Stimulated activated CD4-positive, alpha-beta T cell treated with anti-CD3 and anti-CD28 coated beads, Interleukin-2, amount 100 ng/mL, for 4 hours (primary cell): ENCODE measurements at places on chromosomes 6 and 20.
A peak's percentile ranks its signal among the peaks of the same experiment; 100 is the strongest.

DNA sequence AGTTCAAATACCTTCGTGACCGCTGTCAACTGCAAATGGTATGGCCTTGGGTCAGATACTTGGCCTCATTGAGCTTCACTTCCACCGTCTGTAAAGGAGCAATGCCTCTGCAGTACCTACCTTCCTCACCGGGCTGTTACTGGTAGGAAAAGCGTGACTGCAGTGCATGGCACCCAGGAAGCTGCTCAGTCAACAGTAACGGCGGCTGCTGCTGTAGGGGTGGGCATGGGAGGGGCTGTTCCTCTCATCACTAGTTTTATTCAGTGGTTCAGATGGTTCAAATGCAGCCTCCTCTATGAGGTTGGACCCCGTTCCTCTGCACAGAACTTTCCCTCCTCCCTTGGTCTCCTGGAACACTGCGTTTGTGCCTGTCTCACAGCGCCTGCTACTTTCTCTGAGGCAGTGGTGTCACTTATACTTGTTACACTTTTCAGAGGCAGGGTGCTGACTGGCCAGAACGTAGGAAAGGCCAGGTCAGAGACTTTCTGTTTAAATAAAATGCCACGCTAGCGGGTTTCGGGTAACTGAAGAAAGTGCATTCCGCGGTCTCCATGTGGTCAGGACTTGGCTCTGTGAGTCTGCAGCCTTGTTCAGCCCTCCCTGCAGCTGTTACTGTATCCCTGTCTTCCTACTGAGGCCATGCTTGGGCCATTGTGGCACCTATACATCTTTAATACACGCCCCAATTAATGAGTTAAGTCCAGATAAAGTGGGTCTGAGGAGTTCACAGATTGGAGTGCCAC is 279.6 kb downstream of the NRN1 start:
- no peak for DNase-seq

- DNase-seq = no peak
These were observed 134.8 kb upstream of the INSM1 start for GRCh38 chr20:20233041-20233514.

GRCh38 chr20:20413810-20414281 is 45.9 kb downstream of the INSM1 start:
- no peak for DNase-seq

- peak; percentile 5 for DNase-seq
These were observed 79.1 kb downstream of the ELOVL4 start for GRCh38 chr6:79868098-79868722.

DNA sequence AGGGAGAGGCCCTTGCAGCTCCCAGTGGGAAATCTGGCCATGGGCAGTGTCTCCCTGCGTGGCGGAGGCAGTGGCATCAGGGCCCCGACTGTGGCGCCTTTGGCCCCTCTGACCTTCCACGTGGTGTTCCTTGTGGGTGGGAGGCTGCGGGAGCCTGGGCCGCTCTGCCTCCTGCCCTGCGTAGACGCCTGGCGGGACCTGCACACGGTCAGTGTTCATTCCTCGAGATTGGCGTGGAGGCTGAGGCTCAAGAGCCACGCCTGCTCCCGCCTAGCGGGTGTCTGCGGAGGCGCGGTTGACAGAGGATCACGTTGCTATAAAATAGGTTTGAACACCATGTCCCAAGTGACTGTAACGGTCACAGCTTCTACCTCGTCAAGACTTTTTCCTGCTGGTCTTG is 14.0 kb downstream of the COL9A3 start:
- no peak for DNase-seq

DNA sequence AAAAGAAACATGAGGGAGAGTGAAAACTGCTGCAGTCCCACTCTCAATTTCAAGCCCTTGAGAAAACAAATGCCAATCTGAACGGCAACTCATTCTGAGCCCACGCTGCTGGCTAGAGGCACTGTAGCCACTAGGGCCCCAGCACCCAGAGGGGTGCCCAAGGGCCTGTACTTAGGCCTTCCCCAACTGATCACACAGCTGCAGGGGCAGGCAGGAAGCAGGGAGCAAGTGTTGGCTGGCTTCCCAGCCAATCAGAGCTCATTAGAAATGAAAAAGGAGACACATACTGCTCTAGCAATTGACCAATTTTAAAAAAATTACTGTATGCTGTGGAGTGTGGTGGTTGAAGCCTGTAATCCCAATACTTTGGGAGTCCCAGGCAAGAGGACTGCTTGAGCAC is 3.7 kb upstream of the BEND3 start:
- DNase-seq = no peak

DNA sequence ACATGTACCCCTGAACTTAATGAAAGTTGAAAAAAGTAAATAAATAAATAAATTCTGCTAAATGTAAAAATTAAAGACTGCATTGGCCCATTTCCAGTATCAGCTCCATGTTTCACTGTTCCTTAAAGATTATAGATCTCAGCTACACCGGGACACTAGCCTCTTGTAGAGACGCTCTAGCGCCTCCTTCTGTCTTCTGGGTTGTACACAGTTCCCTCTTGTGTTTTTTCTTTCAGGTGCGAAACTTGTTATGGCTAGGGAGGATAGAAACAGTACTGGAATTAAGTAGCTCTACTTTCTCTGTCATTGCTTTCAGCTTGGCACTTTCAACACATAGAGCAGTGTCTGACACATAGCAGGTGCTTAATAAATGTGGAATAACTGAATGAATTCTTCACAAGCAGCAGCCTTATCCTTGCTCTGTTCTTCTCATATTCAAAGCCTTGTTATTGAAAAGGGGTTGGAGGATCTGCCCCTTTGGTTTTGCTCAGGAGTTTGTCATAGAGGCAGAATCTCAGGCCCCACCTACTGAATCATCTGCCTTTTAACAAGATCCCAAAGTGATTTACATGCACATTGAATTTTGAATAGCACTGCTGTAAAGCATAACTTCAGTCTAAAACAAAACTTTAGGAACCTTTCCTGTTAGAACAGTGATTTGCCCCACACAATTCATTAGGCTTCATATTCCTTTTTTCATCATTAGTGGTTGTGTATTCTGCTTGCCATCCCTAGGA is 92.3 kb downstream of the FIG4 start:
- no peak for DNase-seq

DNA sequence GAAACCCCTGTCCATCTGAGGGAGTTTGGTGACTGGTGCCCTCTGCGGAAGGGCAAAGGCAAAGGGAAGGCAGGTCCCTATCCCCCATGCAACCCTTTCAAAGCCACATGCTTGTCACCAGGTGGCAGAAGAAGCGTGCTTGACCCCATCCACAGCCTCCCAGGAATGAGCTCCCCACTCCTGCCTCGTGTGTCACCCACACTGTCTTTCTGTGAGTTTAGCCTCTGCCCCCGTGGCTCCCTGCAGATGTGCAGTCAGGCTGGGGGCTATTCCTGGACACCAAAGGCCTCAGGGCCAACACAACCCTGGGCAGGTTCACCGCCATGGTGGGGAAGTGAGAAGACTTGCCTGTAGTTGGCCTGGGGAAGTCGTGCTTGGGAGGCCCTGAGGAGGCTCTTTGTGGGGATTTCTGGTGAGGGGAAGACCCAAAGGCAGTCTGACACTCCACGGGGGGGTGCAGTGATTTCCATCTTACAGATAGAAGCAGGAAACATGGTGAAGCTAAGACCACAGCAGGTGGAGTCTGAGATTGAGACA is 16.6 kb upstream of the PCMTD2 start:
- no peak for DNase-seq

GRCh38 chr6:6973721-6974120 is 134.0 kb upstream of the RREB1 start:
- DNase-seq = no peak

DNA sequence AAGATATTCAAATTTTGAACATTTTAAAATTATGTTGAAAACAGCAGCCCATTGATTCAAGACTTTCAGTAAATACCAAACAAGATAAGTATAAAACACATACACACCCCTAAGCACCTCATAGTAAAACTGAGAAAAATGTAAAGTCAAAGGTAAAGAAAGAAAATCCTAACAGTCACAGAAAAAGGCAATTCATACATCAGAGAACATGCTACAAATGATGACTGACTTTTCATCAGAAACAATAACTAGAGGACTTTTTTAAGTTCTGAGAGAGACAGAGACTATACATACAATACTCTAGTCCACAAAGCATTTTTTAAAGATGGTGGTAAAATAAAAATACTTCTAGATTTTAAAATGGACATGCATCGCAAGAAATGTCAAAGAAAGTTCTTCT is 111.0 kb downstream of the PFDN4 start:
- no peak for DNase-seq

GRCh38 chr6:75024828-75025227 is 181.0 kb downstream of the COL12A1 start:
- DNase-seq = no peak

- no peak for DNase-seq
These were observed 47.2 kb downstream of the RGS17 start for GRCh38 chr6:153083869-153084268.

- DNase-seq = no peak
These were observed 42.9 kb downstream of the PKIB start for GRCh38 chr6:122653094-122653493.

DNA sequence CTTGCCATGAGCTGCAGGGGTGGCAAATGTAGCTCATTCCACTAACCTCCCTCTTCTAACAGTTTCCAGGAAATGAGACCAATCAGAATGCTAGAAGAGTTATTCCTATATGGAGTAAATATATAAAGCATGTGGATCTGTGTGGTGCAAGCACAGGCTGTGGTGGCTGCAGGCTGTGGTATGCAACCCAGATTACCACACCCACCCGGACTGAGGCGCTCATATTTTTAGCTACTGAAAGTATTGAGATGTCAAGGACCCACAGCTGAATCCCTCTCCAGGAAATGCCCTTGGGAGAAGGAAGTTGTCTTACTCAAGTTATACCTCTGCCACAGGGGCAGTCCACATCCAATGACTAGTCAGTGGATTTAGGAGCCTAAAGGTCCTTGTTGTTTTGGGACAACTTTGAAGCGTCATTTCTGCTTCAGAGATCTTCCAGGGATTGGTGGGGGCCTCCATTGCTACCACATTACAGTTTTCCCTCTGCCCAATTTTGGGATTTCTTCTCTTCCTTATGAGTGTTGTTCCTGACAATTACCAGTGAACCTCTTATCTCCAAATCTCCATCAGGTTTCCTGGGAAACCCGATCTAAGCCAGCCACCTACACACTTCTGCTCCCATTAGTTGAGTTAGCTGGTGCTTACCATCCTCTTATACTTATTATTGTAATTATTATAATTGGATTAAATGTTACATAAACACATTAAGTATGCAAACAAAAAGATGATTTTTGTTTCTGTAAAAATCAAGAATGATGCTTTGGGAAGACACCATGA is 12.1 kb upstream of the REPS1 start:
- no peak for DNase-seq

DNA sequence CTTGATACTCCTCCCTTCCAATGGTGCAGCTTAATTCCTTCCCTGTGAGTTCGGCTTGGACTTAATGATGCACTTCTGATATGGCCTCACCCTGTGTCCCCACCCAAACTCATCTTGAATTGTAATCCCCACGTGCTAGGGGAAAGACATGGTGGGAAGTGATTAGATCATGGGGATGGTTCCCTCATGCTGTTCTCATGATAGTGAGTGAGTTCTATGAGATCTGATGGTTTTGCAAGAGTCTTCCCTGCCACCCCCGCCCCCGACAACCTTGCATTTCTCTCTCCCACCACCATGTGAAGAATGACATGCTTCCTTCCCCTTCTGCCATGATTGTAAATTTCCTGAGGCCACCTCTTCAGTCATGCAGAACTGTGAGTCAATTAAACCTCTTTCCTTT is 50.3 kb upstream of the HLA-G start:
- DNase-seq = no peak

DNA sequence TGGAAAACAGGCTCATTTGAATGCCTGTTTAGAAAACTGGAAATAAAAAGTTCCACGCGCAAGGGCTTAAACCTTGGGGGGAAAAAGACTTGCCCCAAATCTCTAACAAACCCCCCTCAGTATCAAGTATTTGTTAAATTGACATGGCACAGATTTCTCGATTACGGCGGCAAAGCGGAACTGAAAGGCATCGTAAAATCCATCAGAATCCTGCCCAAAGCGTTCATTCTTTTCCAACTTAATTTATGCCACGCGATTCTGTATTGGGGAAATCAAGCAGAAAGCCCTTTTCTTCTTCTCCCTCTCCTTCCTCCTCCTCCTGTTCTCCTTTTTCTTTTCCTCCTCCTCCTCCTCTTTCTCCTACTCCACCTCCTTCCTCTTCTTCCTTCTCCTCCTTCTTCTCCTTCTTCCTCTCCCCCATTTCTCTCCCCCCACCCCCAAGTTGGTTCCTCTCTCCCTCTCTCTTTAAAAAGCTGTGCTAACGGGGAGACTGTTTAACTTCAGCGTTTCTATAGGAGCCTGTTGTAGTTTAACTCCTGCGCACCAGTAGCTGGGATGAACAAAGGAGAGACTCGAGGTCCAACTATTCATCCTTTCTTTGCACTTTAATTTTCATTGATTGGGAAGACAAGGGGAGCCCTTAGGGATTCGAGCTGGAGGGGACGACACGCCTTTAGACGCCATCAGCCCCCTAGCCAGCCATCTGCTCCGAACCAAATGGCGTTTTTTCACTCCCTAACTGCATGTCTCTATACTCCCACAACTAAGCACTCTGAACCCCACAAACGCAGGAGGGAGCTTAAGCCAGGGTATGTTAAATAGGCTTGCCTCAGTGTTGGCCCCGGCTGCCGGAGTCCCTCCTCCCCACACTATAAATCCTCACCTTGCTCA is 2.7 kb upstream of the DLL1 start:
- DNase-seq = no peak
